ENCODE measurements at places on chromosomes 1 and 21.

DNA sequence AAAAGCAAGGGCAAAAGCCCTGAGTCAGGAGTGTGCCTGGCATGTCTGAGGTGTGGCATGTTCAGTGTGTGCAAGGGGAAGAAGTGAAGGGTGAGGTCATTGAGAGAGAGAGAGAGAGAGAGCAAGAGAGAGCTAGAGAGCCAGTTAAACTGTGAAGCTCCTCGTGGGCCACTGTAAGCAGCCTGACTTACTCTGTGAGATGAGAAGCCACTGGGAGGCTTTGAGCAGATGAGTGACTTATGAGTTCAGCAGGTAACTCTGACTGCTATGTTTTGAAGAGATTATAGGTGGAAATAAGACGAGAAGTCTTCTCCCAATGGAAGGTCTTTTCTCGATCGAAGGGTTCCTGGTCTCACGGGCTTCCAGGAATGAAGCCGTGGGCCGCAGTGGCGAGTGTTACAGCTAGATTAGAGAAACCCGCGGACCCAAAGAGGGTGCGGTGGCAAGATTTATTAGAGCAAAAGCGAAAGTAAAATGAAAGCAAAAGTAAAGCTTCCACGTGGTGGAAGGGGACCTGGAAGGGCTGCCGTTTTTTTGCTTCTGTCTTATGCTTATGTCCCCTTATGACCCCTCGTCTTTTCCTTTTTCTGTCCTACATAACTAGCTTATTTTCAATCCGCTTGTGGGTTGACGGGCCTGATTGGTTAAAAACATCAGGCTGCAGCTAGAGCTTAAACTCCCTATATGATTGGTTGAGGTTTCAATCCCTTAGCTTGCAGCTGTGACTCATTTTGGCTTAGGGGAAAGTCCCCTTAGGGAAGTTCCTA is 323.1 kb upstream of the FAM78B start:
- peak; percentile 49 for DNase-seq

- DNase-seq = peak; percentile 36
Observed at GRCh38 chr1:55257958-55258357, 42.8 kb upstream of the USP24 start.

GRCh38 chr21:31268090-31268489 is 76.0 kb downstream of the TIAM1 start:
- DNase-seq = no peak

DNA sequence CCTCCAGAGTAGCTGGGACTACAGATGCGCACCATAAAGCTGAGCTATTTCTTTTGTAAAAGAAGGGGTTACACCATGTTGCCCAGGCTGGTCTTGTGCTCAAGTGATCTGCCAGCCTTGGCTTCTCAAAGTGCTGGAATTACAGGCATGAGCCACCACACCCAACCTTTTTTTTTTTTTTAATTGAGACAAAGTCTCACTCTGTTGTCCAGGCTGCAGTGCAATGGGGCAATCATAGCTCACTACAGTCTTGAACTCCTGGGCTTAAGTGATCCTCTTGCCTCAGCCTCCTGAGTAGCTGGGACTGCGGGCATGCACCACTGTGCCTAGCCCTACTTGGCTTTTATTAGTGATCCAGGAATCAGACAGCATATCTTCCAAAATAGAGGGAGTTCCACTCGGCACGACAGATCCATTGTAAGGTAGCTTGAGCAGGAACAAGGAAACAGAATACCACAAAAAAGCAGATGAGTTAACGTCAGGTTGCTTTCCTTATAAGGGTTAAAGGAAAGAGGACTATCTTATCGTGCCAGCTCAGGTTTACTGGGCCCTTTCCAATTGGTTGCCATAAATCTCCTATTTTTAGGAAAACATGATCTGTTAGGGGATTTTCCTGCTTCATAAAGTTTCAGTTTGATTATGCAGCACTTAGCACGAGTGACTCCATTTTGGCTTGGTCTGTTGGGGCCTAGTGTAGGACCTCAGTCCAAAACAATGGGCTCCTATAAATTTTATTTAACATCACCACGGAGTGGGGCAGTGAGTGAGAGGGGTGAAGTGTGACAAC is 45.2 kb downstream of the NENF start:
- no peak for DNase-seq

DNA sequence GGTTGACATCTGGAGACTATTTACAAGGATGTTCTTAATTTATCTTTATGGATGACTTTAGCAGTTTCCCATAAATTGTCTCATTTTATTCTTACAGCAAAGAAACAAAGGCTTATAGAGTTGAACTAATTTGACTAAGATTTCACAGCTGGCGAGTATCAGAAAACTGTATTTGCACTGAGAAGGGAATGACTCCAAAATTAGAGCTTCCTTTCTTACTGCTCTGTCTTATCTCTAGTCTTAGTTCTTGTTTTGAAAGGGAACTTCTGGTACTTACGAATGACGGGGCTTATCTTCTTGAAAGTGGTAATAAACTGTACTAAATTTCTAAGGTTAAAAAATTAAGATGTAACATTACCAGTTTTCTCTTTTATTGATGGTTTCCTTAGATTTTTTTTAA is 13.6 kb downstream of the CNST start:
- DNase-seq = no peak

GRCh38 chr1:206933333-206933945 is 11.7 kb upstream of the FCMR start:
- peak; percentile 54 for DNase-seq

- peak; percentile 50 for DNase-seq
Observed at GRCh38 chr1:27868932-27869718, 3.2 kb upstream of the THEMIS2 start.

GRCh38 chr1:155000411-155000725 is 2.2 kb upstream of the ZBTB7B start:
- no peak for DNase-seq

- no peak for DNase-seq
Observed at GRCh38 chr1:150162582-150162861, 12.8 kb downstream of the PLEKHO1 start.

GRCh38 chr1:3017440-3018050 is 3.7 kb upstream of the ACTRT2 start:
- no peak for DNase-seq

GRCh38 chr1:32470431-32470830 is 5.6 kb downstream of the ZBTB8B start:
- DNase-seq = no peak

GRCh38 chr1:232308616-232309015 is 321.3 kb downstream of the SIPA1L2 start:
- DNase-seq = no peak

Measured in stimulated activated CD8-positive, alpha-beta memory T cell treated with anti-CD3 and anti-CD28 coated beads, Interleukin-7, amount 100 ng/mL, for 4 hours (primary cell).